ENCODE measurements at places on chromosomes 11 and 22.

DNA sequence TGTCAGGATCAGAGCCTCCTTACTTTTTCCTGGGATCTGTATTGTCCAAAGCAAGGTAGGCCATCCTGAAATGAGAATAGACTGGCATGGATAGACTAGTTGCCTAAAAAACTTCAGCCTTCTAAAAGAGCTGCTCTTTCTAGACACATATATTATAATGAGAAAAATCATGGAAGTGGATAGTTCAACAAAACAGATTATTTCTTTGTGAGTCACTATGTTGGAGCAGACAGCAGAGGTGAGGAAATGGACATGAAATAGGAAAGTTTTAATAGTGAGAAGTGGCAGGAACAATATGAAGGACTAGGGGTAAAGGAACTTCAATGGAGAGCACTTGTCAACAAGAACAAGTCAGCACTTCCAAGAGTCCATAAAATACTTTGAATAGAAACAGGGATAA is 101.9 kb upstream of the ANO3 start:
- DNase-seq, result no peak

DNA sequence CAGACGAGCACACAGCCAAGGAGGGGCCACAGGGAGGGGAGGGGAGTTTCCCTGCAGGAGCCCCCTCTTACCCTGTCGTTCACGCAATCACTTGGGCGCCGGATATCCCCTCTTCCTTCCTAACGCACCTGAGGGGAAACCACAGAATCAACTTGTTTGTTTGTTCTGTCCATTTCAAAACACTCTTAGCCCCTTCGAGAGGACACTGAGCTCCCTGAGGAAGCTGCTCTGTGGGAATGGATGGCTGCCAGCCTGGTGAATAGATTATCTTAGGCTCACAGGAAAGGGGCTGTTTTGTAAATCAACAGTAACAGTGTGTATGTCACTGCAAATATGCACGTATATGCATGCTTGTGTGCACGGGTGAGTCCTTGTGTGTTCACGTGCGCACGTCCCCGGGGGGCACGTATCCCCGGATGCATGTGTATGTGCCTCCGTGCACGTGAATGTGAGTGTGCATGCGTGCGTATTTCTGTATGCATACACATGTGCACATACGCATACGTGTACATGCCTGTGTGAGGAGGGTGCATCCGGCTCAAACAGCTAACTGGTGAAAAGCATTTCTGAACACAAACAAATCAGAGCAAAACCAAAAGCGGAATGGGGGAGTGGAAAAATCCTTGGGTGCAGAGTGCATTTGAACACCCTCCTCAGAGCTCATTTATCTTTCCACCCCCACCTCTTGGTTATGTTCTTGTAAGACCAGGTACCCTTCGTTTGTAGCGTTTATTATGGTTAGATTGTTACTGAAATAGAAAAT is 7.2 kb downstream of the ARSA start:
- DNase-seq, result no peak

DNA sequence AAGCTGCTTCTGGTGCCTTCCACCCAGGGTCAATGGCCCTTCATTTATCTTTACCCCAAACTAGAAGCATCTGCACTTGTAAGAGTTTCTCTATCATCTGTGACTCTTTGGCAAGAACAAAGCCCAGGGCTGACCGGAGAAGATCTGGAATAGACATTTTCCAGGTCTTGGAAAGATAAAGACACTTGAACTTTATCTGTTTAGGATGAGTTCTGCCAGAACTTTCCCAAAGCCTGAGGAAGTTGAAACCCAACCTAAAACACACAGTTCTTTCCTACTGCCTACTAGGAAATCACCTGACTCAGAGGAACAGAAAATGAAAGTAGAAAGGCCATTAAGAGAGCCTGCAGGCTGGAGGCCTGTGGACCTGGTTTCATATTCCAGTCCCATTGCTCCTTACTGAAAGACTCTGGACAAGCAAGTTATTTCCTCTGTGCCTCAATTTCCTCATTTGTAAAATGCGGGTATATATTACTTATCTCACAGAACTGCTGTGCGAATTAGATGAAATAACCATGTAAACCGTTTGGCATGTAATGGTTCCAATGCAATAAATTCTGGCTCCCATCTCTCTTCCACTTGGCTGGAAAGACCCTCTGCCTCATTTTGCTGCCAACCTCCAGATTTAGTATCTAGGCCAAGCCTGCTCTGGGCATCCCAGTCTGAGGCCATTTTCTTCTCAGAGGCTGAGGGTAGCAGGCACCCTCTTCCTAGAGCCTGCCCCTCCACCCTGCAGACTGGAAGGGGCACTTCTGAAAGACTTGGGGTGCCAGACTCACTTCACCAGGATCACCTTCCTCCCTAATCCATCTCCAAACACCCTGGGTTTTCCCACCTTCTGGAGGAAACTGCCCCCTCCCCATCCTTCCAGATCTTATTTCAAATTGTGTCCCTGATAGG is 1.2 kb downstream of the UBE2L6 start:
- DNase-seq, result peak; percentile 57

DNA sequence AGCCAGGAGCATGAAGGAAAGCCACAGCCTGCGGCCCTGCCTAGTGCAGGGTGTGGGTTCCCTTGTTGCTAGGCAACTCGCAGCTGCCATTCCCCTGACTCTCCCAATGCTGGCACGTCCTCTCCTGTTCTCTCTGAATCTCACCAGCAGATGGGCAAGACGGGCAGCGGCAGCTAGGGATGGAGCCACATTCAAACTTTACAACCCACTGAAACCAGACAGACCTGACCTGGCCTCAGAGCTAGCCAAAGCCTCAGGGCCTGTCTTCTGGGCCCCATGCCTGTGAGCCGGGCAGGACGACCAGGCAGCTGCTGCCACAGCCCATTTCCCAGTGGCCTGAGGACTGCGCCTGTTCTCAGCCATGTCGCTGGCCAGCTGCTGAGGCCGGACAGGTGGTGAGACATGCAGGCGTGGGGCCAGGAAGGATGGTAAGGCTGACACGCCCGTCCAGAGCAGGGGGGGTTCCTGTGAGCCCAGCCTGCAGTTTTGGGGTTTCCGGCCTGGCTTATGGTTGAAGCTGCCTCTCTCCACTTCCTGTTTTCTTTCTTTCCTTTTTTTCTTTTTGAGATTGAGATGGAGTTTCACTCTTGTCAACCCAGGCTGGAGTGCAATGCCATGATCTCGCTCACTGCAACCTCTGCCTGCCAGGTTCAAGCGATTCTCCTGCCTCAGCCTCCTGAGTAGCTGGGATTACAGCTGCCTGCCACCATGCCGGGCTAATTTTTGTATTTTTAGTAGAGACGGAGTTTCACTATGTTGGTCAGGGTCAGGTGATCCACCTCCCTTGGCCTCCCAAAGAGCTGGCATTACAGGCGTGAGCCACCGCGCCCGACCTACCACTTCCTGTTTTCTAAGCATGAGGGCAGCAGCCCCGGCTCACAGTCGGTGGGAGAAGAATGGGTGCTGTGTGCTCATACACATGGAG is 4.1 kb downstream of the SUN2 start:
- DNase-seq, result peak; percentile 93

DNA sequence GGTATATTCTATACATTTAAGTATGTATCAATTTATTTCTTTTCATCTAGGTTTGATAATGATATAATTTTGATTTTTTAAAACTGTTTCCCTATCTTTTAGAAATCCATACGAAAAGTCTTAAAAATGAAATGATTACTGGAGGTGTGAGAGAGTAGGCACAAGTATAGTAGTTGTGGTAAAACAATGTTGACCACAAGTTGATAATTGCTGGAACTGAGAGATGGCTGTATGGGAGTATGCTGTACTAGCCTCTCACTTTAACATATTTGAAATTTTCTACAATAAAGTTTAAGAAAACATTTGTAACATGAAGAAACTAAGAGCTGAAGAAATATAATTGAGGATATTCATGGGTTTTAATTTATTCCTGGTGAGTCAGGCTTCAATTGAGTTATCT is 30.0 kb downstream of the FSHB start:
- no peak for DNase-seq

GRCh38 chr11:67562963-67563704 is 20.5 kb upstream of the GSTP1 start:
- DNase-seq, result no peak

DNA sequence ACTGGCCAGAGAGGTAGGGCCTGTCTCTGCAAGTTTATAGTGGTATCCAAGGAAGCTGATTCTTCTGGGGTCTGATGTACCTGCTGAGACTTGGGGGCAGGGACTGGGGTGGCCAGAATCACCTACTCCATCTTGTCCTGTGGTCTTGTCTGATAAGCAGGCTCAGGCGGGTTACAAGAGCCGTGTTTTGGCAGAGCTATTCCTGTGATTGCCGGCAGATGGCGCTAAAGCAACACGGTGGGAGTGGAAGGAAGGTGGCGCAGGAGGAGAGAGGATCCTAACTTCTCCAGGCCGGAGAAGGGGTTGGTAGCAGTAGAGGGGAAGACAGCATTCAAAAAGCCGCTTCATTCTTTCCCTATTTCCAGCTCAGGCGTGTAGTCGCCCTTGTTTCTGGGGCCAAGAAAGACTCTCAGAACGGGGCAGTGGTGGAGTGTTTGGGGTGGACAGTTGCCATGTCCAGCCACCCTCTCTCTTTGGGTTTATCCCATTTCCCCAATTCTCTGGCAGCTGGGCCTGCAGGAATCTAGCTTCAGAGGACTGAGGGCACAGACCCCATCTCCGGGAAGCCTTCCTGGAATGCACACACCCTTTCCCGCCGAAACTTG is 15.1 kb downstream of the CHRM1 start:
- peak; percentile 81 for DNase-seq

DNA sequence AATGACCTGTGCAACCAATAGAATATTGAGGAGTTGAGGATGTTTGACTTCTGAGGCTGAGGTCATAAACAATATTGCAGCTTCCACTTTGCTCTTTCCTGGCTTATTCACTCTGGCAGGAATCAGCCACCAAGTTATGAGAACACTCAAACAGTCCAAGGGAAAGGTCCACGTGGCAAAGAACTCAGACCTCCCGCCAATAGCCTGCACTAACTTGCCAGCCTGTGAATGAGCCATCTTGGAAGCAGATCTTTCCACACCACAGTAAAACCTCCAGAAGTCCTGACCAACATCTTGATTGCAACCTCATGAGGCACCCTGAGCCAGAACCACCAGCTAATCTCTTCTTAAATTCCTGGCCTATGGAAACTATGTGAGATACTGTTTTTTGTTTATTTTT is 22.7 kb upstream of the PICALM start:
- no peak for DNase-seq

DNA sequence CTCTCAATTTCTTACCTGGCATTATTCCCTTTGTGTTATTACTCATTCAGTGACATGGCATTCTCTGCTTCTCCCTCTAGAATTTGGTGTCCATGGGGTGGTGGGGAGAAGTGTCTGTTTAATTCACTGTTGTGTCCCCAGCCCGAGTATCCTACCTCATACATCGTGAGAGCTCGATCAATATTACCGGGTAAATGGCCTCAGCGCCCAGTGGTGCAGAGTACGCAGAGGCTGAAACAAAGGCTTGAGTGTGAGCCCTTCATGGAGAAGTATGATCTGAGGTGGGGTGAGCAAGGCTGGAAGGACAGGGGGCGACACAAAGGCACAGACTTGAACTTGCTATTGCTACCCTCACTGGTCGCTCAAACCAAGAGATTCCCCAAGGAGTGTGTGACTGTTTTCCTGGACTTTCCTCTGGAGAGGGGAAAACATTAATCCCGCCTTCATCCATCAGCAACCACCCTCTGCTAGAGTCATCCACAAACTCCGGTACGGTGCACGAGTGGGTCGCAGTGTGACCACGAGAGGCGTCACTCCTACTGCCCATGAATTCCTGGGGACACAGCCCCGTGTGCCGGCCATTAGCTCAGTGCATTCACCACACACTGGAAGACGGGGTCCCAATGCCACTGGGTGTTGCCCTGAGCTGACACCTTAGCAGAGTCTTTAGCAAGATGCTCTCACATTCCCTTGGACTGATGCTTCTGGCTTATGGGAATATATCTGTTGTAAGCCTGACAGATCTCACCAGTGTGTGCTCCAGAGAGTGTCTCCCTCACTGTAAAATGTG is 35.0 kb upstream of the CCND1 start:
- no peak for DNase-seq

DNA sequence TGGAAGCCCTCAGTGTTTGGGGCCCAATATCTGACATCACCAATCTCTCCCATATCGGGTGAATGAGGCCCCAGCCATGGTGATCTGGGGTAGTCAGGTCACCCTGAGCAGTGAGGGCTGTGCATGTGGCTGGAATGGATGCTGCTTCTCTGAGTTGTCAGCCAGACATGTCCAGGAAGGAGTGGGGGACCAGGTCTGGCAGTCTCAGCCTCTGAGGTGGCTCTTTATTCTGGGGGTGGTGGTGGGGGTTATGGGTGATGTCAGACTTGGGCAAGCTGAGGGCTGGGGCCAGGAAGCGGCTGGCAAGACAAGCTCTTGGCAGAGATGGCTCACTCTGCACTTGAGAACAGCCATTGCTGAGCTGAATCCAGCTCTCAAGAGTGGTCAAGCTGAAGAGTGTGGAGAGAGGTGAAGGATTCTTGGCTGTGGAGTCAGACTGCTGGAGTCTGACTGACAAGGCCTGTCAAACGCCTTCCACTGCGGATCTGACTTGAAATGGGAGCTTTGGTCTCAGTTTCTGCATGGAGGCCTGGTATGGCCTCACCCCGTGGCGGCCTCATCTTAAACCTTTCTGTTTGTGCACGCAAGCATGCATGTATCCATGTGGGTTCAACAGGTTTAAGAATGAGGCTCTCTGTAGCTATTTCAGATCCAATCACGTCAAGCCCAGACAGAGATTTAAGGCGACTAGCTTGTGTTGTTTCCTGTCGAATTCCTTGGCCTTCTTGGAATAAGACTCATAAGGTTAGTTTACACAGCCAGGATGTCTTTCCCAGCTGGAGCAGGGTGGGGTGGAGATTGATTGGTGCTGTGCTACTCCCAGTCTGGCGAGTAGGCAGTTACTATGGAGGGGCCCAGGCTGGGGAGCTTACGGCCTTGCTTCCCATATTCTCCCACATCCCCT is 83.9 kb upstream of the TIMP3 start:
- DNase-seq, result no peak

GRCh38 chr11:35247863-35248262 is 108.9 kb downstream of the CD44 start:
- no peak for DNase-seq

GRCh38 chr11:37858398-37858797 is 1260.4 kb upstream of the RAG2 start:
- DNase-seq, result no peak

- no peak for DNase-seq
Measured at GRCh38 chr11:75103380-75104026, 6.8 kb upstream of the OR2AT4 start.

DNA sequence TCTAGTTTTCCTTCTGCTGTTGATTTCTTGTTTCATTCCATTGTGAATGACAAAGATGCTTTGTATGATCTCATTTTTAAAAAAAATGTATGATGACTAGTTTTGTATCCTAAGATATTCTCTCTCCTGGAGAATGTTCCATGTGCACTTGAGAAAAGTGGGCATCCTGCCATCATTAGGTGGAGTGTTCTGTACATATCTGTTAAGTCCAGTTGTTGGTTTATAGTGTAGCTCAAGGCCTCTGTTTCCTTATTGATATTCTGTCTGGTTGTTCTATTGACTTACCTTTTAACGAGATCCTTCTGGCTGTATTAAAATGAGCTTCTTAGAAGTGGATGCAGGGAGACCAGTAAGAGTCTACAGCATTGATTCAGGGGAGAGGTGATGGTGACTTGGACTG is 35.2 kb downstream of the SGSM1 start:
- no peak for DNase-seq

- no peak for DNase-seq
Measured at GRCh38 chr22:39259666-39260065, 14.9 kb upstream of the PDGFB start.

GRCh38 chr11:117175781-117176180 is 2.8 kb upstream of the SIDT2 start:
- no peak for DNase-seq

- no peak for DNase-seq
Measured at GRCh38 chr22:41565403-41566054, 4.7 kb downstream of the CSDC2 start.

- no peak for DNase-seq
Measured at GRCh38 chr11:3136546-3137455, 28.3 kb downstream of the OSBPL5 start.

Measured in GM19239 (cell line).